Heart left ventricle (tissue), 16 donors: ENCODE measurements at places on chromosomes 6 and 20. TPM values are rescaled to one million over a fixed set of nuclear protein-coding genes. Genes with fewer than 3 reads are reported as not detected.

Gene LPA
- not detected for polyA plus RNA-seq

Gene GPR6
- not detected for polyA plus RNA-seq

Gene SNAP91
- 1.8 TPM for polyA plus RNA-seq

Gene CD83
- 0.38 TPM for polyA plus RNA-seq

Gene SPO11
- not detected for polyA plus RNA-seq

Gene ANGPT4
- 0.08 TPM for polyA plus RNA-seq

Gene SLC24A3
- polyA plus RNA-seq, result 0.34 TPM

Gene MKKS
- 30.1 TPM for polyA plus RNA-seq

Gene FBXO9
- polyA plus RNA-seq, result 9.0 TPM

Gene SLC22A7
- polyA plus RNA-seq, result 0.23 TPM

Gene GPSM3
- polyA plus RNA-seq, result 2.9 TPM

Gene CRIP3
- polyA plus RNA-seq, result 66.7 TPM
